ENCODE measurements at places on chromosomes 4 and X. TPM values are rescaled to one million over a fixed set of nuclear protein-coding genes. Genes with fewer than 3 reads are reported as not detected.
A peak's percentile ranks its signal among the peaks of the same experiment; 100 is the strongest.

DNA sequence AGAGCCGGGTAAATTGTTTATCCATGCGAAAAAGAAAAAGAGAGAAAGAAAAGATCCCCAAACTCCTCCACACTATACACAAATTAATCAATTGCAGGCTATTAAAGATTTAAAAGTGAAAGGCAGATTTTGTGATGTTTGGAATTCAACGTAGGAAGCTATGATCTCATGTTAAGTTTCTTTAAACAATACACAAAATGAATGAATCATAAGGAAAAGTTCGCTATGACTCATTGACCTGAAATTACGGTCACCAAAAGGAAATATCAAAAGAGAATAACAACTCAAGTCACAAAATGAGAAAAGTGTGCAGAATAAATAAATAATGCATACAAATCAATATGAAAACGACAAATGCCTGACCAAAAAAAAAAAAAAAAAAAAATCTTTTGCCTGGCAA lies 28.6 kb downstream of the CLNK start:
- no peak for DNase-seq

DNA sequence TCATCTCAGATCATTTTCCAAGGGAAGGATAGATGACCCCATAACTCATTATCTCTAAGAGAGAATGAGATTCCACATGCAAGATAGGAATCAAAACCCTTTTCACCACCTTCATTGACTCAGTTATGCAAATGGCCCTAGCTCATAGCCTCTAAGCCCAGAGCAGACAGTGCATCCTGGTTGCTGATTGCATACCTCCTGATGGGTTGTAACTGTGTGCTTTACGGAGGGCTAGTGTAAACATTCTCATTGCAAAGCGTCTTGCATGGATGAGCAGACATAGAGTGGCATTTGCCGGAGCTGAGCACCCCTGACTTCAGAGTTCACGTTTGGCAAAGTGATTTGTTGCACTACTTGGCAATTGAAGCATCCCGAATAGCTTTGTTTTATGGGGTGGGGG lies 151.0 kb downstream of the VCX3A start:
- DNase-seq = no peak

DNA sequence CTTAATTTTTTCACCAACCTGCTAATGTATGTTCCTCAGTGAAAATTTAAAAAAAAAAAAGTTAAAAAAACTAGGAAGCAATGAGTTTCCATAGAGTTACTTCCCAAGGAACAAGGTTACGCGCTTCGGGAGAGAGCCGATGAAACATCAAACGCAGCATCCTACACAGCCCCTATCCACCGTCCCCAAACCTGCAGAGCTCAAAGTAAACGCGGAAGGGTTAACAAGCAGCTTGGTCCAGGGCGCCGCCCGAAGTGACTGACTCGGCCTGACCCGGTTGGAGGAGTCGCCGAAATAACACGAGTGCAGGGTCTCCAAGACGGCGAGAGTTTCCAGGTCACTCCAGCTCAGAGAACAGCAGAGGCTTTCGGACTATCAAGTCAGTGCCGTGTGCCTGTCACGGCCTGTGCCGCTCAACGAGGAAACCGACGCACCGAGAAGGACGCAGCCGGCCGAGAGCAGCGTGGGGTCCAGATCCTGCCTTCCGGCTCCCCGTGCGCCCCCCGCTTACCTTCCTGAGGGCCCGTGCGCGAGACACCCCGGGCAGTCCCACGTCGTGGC lies 512 bp downstream of the NOP14 start:
- DNase-seq = no peak

DNA sequence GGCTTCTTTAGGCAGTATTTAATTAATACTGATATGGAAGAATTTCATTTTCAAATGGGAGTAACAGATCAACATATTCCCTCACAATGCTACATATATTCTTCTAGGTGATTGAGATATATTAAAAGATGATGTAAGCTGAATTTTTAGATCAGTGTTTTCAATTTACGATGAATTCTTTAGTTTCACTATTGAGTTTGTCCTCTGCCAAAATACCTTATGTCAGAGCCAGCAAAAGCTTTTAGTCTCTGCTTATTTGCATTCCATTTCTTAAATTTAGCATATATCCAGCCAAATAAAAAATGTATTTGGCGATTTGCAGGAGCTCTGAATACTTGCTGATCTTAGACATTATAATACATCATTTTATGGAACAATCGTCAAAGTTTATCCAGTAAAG lies 144.3 kb downstream of the MOSPD2 start:
- no peak for DNase-seq

Gene YIPF7
- total RNA-seq = not detected

DNA sequence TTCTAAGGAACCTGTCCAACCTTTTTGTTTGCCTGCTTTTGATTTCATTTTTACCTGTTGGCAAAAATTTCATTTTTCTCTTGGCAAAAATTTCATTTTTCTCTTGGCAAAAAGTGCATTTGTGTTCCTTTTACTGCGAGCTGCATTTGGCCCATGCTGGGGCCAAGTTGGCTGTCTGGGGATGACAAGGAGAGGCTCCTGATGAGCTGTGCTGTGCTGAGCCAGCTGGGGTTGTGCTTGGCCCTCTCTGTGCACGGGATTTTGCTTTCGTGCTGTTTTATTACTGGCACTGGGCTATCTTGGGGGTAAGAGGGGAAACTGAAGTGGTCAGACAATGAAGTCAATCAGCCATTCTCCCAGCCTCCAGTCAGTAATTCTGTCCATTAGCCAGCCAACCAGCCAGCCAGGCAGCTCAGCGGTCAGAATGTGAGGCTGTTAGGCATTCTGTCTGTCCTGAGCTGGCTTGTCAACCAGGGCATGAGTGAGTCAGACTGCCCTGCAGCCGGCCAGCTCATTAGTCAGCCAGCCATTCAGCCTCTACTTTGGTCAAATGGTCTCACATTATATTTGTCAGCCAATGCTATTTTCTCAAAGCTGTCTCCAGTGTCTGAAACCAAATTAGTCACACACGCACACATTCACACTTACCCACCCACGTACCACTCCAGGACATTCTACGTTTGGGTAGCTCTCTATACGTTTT lies 56.9 kb upstream of the PRPS1 start:
- no peak for DNase-seq

Gene VGLL1
- 0.36 TPM for total RNA-seq

Gene SERPINA7
- not detected for total RNA-seq

GRCh38 chrX:71612256-71612655 lies 6.1 kb downstream of the CXCR3 start:
- DNase-seq = no peak

DNA sequence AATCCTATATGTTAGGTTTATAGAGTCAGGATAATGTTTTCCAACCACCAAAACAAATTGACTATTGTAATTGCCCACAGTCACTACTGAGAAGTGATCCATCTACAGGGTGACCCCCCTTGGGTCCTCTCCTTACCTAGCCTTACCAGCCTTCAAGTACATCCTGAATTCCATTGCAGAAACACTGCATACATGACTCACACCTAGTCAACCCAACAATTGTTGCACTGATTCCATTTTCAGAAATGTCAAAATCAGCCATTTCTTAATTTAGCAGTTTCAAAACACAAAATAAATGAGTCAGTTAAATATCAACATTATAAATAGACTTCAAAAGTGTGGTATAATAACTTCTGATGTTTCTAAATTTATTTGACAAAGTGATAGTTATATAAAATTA lies 106.3 kb upstream of the TNIP3 start:
- DNase-seq = no peak

GRCh38 chrX:150313514-150313913 lies 49.6 kb upstream of the MAMLD1 start:
- no peak for DNase-seq

GRCh38 chr4:6414578-6414977 lies 57.8 kb downstream of the PPP2R2C start:
- DNase-seq = no peak

DNA sequence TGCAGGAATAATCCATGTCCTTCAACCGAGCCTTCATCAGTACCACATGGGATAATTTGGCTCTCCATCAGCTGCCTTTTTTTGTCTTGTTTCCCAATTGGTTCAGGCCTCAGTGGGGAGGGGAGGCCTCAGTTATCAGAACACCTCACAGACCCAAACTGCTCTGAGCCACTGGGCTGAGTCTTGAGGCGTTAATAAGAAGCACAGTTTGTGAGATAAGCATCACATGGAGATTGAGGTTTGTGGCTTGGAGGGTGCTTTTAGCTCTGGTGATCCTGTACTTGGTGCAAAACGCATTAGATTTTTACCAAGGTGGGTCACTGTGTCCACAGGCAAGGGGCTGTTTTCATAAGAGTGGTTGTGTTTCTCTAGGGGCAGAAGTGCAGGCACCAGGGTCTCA lies 82.8 kb upstream of the HPF1 start:
- DNase-seq = no peak

Gene FAAH2
- total RNA-seq = 0.63 TPM

DNA sequence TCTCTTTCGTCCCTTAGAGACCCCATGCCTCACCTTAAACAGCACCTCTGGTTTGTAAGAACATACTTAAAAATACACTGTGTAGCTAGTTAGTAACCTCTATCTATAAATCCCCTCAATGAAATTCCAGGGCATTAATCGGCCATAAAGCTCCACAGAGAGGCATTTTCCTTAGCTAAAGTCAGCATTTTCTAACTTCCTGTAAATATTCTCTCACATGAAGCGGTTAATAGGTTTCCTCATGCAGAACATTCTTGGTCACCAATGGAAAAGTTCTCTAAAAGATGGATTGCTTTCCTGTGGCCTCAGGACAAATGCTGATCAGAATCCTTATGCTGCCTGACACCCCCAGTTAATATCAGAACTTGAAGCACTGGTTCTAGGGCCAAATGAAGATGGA lies 248.6 kb upstream of the BOD1L1 start:
- no peak for DNase-seq

Gene SOX3
- 9.7 TPM for total RNA-seq

Gene MAOB
- total RNA-seq = 57.2 TPM

Gene UBQLN2
- 23.2 TPM for total RNA-seq

- no peak for DNase-seq
Observed at GRCh38 chr4:16437836-16438235, 211.6 kb upstream of the TAPT1 start.

Gene ASB12
- 0.53 TPM for total RNA-seq

- DNase-seq = no peak
Observed at GRCh38 chr4:177308125-177308524, 1.5 kb upstream of the NEIL3 start.

GRCh38 chr4:102869569-102870197 lies 891 bp downstream of the CISD2 start:
- no peak for DNase-seq

Gene L1CAM
- 1.8 TPM for total RNA-seq

DNA sequence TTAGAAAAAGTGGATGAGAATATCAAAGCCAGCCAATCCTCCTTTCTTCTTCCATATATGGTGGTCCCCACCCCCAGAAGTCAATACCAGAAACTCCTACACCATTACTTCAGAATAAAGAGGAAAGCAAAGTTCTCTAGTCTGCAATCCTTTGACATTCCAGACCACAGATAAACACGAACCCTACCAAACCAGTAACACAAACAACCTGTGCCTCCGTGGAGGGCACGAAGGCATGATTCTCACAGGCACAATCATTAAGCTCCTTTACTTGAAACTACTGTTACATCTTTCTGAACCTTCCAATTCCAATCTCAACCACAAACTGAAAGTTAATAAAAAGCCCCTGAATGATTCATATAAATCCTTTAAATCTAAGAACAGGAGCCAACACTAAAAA lies 16.3 kb downstream of the MAML3 start:
- no peak for DNase-seq

DNA sequence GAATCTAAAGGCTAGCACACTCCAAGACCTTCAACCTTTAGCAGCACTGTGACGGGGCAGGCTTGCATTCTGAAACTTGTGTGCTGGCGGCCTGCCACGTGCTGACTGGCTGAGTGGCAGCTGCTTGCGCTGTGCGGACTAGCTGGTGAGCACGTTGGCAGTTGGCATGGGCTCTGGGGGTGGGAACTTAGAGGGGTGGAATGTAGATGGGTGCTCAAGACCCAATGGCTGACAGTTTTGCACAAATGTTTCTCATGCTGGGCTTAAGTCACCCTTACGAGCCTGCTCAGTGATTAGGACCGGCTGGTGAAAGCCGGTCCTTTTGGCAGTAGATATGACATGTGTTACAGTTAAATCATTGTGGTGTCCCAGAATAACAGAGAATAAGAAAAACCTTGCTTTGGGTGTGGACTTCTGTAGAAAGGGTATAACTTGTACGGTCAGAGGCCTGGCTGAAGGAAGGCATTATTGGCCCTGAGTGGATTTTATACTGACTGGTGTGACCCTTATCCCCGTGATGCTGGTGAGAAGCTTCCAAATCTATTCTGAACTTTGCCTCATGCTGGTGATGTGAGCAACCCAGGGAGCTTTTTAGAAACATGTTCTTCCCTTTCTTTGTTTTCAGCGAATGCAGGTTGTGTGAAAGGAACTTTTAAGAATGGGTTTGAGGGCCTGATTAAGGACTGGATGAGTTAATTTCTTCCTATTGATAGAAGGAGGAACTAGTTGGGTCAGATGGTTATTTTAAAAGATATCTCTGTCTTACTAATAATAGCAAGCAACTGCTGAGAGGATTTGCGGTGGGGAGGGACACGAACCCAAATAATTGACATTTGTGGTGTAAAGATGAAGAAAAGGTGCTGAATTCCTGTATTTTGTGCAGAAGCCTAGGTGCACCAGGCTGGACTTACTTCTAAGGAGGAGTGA lies 107.4 kb upstream of the SLC4A4 start:
- DNase-seq = peak; percentile 33

Gene GPC3
- 14.7 TPM for total RNA-seq

DNA sequence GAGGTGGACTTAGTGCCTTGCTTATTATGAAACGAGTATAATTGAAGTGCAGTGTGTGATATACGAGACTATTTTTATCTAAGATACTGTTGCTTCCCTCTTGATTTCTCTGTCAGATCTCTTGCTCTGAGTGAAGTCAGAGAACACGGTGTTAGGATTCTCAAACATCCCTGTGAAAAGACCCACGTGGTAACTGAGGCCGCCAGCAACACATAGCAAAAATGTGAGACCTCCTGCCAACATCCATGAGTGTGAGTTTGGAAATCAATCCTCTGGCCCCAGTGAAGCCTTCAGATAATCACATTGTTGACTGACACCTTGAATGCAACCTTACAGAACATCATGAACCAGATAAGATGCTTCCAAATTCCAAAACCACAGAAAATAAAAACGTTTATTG lies 954.4 kb downstream of the FAT4 start:
- DNase-seq = no peak

DNA sequence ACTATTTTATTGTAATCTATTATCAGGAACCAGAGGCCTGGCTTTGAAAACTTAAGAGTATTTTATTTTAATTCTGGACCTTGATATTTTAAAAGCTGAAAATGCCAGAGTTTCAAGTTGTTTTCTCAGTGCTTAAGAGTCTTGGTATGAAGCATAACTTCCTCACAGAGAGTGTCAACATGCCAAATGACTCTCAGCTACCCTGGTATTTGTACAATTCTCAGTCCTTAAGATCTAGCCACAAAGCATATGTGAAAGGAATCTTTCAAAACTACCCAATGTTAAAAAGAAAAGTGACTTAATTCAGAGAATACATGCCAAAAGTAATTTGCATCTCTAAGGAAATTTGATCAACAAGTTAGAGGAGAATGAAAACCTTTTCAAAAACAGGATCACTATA lies 171.9 kb downstream of the DKK2 start:
- no peak for DNase-seq

Measured in ovary (tissue), 10 donors.